Epithelial cell of proximal tubule (primary cell): ENCODE measurements at places on chromosomes 2 and 18.

GRCh38 chr2:30716123-30716900, 90.9 kb downstream of the CAPN13 start:
- DNase-seq: no peak

- no peak for DNase-seq
Measured at GRCh38 chr18:21833604-21834298, 93.2 kb downstream of the MIB1 start.

- no peak for DNase-seq
Measured at GRCh38 chr2:148577845-148578492, 66.6 kb upstream of the EPC2 start.

- DNase-seq: no peak
Measured at GRCh38 chr18:7778181-7778580, 211.1 kb downstream of the PTPRM start.

- DNase-seq: no peak
Measured at GRCh38 chr18:70671889-70672565, 383.2 kb downstream of the SOCS6 start.

DNA sequence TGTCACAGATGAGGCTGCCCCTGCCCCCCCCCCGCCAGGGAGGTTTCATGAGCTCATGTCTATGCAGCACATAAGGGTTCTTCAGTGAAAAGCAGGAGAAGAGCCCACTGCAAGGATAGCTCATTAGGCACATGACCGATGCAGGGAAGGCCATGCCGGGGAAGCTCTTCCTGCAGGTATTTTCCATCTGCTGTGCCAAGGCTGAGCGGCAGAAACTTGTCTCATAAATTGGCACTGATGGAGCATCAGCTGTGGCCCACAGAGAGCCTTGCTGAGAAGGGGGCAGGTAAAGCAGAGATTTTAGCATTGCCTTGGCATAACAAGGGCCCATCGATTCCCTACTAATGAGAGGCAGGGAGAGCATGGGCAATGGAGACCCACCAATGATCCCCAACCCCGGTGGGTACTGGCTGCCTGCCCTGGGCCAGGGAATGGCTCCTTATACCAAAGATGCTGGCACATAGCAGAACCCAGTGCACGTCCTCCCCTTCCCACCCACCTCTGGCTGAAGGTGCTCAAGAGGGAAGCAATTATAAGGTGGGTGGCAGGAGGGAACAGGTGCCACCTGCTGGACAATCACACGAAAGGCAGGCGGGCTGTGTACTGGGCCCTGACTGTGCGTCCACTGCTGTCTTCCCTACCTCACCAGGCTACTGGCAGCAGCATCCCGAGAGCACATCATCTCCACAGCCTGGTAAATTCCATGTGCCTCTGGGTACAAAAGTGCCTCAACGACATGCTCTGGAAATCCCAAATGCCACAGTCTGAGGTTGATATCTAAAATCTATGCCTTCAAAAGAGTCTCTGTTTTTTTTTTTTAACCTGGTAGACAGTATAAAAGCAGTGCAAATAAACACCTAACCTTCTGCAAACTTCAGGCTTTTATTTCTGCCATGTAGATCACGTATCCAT, 41.4 kb downstream of the STEAP3 start:
- DNase-seq: no peak

GRCh38 chr18:2932247-2933181, 80.4 kb downstream of the LPIN2 start:
- peak; percentile 25 for DNase-seq

DNA sequence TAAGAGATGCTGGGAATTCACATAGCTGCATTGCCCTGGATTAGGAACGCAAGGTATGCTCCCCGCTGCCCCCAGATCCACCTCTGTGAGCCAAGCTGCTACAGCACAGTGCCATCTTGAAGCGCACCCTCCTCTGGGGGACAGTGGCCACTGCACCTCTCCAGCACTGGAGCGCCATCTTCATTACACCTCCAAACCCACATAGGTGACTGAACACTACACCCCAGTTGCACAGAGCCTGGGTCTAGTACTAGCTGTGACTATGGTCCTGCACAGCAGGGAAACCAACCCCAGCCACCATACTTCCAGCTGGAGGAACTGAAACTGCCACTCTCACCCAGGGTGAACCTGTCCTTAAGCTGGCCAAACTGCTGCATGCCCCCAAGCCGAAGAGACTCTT, 84.6 kb downstream of the TMEM237 start:
- no peak for DNase-seq

DNA sequence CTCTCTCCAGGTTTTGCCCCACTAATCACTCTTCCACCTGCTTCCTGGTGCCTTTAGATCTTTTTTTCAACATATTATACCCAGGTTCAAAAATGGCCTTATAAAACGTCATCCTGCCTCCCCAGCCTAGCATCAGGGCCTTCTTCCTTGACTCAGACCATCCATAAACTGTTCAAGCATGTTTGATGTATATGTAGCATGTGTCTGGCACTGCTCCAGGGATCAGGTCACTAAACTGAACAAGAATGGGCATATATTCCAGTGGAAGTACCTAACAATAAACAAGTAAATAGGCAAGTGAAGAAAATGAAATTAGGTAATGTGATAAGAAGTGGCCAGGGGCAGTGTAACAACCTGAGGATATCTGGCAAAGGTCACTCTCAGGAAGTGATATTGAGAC, 141.2 kb downstream of the TRIB2 start:
- no peak for DNase-seq

DNA sequence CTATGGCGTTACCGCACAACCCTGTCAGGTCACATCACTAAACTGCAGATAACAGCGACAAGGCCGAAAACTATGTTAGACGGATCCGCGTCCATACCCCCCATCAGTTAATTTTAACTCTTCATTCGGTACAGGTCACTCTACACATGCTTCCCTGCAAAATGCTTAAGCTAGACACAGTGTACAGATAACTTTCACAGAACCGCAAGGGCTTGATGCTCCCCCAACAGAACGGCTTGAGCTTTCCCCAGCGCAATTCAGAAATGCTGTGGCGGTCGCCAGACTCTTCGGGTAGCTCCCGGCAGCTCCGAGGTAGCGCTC, 283 bp upstream of the RBBP8 start:
- no peak for DNase-seq

- DNase-seq: no peak
Measured at GRCh38 chr18:40832362-40832761, 1122.7 kb upstream of the PIK3C3 start.

- DNase-seq: no peak
Measured at GRCh38 chr18:34801774-34802173, 91.7 kb downstream of the DTNA start.

- DNase-seq: no peak
Measured at GRCh38 chr18:63492851-63493250, 16.1 kb downstream of the SERPINB5 start.
